Stimulated activated CD8-positive, alpha-beta memory T cell treated with anti-CD3 and anti-CD28 coated beads, Interleukin-15, amount 100 ng/mL, for 4 hours (primary cell): ENCODE measurements at places on chromosomes 4 and X.

- no peak for DNase-seq
Observed at GRCh38 chrX:75061701-75062100, 94.4 kb downstream of the ABCB7 start.

DNA sequence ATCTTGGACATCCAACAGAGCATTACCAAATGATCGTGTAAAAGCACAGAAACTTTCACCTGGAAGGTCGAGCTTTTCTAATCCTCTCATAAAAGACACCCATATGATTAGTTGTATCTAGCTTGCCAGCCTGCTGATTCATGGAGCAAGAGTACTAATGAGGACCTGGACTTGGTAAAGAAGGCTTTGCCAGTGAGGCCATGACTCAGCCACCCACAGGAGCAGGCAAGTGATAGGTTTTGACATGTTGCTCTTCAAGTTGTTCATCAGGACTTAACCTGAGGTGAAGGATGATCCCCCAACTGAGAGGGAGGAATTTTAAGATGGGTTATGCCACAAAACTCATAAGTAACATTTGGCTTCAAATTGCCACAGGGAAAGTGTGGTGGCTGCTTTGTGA, 24.7 kb upstream of the EPGN start:
- no peak for DNase-seq

- no peak for DNase-seq
Observed at GRCh38 chr4:4870576-4871241, 11.2 kb downstream of the MSX1 start.

GRCh38 chr4:24895461-24895860, 17.4 kb downstream of the CCDC149 start:
- no peak for DNase-seq

DNA sequence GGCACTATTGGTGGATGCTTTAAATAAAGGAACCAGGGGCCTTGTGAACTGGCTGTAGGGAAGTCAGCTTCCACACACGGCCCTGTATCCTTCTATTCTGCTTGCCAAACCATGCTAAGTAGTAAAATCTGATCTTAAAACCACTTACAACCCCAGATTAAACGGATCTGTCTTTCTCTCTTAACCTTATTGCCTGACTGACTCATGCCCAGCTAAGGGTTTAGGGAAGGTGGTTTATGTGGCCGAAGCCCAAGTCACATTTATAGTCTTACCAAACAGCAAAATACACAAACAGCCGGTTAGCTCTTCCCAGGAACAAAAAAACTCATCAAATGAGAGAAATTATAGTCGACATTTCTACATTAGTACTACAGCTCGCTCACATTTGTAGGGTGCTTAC, 988.4 kb upstream of the TENM3 start:
- no peak for DNase-seq

GRCh38 chr4:184506527-184507121, 32.3 kb upstream of the IRF2 start:
- DNase-seq = no peak

DNA sequence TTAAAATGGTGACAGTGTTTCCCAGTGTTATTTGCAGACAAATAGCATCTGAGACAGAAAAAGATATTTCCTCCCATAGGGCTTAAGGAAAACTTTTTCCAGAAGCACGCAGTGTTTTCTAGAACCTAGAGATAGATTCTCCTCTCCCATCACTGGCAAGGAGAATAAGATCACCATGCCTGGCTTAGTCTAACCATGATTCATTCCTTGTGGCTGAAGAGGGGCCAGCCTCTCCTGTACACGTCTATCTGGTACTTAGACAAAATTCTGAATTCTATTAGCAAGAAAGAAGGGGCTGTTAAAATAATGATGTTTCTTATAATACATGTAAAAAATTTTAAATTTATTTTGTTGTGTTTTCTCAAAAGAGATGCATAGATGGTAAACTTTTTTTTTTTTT, 296.1 kb upstream of the LDB2 start:
- DNase-seq = no peak

GRCh38 chr4:13872155-13872554, 244.6 kb upstream of the BOD1L1 start:
- DNase-seq = no peak

- DNase-seq = no peak
Observed at GRCh38 chrX:153348421-153348820, 14.5 kb downstream of the ZNF275 start.

DNA sequence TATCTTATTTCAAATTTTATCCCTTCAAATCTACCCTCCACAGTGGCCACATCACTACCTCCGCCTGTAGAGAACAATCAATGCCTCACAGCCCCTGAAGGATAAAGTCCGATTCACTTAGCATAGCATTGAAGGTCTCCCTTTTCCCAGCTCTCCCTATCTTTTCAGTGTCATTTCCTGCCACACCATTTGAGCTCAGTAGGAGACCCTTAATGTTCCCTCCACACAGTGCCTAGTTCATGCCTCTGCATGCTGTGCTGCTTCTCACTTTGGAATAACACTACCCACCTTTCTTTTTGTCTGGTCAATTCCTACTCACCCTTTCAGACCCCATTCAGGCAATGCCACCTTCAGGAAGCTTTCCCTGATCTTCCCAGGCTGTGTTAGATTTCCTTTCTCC, 23.6 kb upstream of the SCOC start:
- DNase-seq = no peak

GRCh38 chr4:726235-726787, 20.7 kb downstream of the PCGF3 start:
- no peak for DNase-seq

DNA sequence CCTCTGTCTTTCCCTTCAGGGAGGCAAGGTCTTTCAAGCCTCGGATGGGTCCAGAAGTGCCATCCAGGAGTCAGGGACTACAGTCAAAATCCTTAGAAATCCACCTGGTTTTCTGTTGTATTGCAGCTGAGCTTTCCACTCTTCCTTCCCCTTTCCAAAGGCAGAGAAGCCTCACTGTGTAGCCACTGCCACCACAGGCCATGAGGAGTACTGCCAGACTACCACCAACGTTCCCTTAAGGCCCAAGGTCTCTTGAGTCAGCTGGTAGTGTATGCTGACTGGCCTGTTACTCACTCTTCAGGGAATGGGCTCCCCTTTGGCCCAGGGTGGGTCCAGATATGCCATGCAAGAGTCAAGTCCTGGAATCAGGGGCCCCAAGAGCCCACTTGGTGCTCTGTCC, 1454.1 kb downstream of the PCDH19 start:
- no peak for DNase-seq

- no peak for DNase-seq
Observed at GRCh38 chr4:95363966-95364365, 184.8 kb downstream of the UNC5C start.
